ENCODE measurements at places on chromosomes 1 and 21.
A peak's percentile ranks its signal among the peaks of the same experiment; 100 is the strongest.

DNA sequence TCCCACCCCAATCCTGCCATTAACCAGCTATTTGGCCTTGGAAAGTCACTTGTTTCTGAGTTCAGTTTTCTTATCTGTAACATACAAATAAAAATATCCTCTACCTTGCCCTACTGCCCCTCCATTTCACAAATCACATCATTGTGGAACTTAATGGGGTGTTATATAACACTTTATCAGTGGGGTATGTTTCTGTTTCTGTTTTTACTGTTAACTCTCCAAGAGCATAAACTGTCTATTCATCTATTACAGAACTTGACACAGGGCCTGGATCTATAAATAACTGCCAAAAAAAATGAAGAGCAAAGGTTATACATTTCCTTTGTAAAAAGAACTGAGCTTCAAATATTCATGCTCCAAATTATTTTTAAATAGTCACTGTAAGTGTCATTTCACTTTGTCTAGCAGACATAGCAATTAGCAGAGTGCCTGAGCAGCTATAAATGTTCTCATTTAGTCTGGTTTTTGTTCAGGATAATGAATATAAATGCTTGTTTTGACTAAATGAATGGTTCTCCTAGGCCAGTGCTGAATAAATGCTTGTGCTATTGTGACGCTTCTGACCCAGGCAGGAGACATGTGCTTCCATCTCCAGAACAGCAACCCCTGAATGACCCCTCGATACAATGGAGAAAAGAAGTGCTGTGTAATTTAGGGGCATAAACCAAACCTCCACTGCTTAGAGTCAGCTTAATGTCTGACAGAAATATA is 7.4 kb downstream of the PIGM start:
- DNase-seq, result no peak

DNA sequence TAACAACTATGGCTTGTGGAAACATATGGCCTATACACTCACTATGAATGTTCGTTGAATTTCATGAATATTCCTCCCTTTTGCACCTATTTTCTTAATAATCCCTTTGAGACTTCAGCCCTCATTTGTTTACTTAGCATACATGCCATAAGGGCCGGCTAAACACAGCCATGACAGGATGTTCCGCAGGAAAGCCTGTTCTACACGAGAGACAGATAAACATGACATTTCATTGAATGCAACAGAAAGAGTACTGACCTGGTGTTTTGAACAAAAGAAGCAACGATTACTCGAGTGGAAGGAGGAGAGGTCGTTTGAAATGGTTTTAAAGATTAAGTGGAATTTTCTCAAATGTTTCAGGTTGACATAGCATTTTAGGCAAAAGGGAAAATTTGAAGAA is 459.5 kb upstream of the CXADR start:
- DNase-seq, result no peak

DNA sequence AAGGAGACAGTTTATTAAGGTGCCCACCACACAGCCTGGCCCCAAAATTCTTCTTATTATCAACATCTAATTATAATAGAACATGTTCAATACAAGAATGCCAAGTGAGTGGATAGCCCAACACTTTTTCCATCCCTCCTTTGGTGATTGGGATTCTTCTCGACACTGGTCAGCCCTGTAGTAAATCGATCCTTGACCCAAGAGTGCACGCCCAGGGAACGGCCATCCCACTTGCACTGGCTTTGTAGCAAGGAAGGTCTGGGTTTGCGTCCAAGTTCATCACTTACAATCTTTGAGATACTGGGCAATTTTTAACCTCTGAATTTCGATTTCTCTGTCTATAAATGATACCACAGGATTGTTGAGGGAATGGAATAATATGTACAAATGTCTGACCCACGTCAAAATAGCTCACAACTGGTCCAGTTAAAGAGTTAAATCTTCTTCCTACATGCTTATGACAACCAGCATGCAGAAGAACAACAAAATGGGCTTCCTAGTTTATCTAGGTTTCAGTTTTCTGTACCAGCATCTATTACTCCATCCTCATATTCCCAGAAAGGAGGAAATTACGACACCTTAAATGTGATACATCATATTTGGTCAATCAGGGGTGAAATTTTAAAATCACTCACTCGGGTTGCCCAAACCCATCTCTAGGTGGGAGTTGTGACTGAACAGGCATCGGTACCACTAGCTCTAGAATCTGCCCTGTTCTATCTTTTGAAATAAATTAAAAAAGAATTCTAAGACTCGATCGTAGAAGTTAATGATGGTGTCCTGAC is 161.8 kb downstream of the CLIC6 start:
- no peak for DNase-seq

DNA sequence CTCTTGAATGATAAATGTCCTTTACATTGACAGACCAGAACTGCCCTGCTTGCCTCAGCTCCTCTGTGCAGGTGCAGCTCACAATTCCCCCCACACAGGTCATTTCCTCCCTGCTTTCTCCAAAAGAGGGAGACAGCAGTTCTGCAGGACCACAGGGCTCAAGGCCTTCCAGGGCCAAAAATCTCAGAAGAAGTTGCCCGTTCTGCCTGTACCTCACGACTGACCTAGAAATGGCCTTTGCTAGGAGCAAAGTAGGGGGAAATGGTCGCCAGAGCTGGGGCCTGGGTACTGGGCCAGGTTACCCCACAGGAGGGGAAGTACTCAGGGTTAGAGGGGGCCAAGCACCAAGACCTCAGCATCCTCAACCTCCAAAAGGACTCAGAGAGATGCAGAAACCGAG is 11.1 kb downstream of the RNU1-2 start:
- no peak for DNase-seq

DNA sequence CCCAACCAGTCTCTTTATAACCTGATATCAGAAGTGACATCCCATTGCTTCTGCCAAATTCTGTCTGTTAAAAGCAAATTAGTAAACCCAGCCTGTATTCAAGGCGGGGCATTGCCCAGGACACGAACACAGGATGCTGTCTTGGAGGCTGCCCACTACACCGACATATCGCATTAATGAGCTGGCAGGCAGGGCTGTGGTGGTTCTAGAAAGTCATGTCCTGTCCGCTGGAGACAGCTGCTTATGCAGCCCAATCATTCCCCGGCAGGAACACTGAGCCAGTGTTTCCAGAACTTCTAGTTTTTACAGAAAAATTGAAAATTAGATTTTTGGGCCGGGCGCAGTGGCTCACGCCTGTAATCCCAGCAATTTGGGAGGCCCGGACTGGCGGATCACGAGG is 19.3 kb downstream of the C1orf167 start:
- no peak for DNase-seq

DNA sequence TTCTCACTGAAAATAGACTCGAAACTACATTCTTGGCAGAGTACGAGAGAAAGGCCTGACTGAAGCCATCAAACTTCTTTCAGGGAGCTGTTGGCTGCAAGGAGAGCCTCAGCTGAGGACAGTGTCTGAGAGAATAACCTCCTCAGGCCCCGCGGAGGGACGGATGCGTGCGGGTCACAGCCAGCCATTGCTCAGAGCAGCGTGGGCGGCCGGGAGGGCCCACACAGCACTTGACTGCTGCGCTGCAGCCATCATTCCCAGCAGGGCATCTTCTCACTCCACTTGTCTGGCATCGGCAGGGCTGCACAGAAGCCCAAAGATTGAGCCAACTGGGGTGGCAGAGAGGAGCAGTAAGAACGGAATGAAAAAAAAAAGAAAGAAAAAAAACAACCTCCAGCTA is 113.5 kb downstream of the XCL2 start:
- DNase-seq, result no peak

DNA sequence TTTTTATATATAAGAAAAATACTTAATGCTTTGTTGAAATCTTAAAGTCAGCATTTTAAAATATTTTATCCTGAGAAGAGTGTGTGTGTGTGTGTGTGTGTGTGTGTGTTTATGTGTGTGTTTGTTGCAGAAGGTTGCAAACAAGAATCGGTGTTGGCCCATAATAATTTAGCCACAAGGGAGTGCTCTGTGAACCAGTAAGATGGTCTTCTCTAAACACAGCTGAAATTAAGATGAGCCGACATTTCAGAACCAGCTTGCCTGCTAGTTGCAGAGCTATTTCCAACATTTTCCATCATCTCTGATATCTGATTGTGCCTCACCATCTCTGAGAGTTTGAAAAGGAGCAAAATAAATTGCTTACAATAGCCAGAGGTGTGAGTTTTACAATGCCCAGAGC is 158.8 kb upstream of the SGIP1 start:
- no peak for DNase-seq

DNA sequence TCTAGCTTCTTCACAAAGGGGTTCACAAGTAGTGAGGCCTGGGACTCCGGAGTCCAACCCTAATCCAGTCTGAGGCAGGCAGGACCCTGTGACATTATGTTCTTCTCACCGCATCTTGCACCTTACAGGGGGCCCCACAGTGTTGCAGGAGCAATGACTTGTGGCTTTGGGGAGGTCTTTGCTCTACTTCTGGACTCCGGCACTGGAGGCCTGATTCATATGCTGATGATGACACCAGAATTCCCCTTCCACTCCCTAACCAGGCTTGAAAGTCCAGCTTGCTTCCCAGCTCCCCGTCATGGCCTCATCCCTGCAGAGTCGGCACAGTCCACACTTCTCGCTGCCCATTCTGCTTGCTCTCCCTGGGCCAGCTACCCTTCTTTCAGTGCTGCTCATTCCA is 96.3 kb upstream of the SLC44A3 start:
- DNase-seq, result no peak

- no peak for DNase-seq
Observed at GRCh38 chr1:209790286-209791193, 6.2 kb upstream of the C1orf74 start.

DNA sequence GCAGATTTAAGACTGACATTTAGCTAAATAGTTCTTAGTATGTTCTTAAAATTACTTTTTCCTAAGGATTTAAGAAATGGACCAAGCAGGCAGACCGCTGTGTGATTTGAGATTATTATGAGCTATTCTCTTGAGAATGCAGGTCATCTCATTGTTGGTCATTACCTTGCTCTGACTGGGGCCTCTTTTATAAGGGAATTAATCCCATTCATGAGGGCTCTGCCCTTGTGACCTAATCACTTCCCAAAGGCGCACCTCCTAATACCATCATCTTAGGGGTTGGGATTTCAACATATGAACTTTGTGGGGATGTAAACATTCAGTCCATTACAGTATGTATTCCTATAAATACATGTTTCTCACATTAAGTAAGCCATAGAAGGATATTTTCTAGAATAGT is 24.2 kb downstream of the OSBPL9 start:
- no peak for DNase-seq

DNA sequence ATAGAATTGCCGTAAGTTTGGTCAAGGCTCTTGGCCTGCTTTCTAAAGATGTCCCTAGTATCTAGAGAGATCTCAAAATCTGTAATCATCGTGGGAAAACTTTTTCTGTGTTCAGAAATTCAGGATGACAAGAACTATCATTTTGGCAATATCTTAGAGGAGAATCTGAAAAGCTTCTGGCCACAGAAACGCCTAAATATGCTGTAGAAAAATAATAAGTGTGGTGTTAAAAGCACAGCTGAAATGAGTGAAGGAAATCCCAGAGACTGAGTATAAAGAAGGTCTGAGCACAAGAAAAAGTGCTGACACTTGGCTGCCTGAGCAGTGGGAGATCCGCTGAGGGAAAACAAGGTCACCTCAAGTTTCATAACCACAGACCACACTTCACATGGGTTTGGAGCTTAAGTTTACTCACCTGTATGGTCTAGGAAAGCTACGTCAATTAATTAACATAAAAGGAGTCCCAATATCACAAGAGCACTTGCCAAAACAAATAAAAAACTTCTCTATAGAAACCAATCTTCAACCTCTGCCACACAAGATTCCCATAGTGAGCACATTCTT is 235.2 kb upstream of the IRF2BP2 start:
- peak; percentile 30 for DNase-seq

- no peak for DNase-seq
Observed at GRCh38 chr1:61482170-61482734, 242.7 kb downstream of the TM2D1 start.

- DNase-seq, result no peak
Observed at GRCh38 chr1:119541389-119541788, 34.4 kb downstream of the HSD3B1 start.

GRCh38 chr1:161772397-161772796 is 6.3 kb downstream of the ATF6 start:
- DNase-seq, result no peak

DNA sequence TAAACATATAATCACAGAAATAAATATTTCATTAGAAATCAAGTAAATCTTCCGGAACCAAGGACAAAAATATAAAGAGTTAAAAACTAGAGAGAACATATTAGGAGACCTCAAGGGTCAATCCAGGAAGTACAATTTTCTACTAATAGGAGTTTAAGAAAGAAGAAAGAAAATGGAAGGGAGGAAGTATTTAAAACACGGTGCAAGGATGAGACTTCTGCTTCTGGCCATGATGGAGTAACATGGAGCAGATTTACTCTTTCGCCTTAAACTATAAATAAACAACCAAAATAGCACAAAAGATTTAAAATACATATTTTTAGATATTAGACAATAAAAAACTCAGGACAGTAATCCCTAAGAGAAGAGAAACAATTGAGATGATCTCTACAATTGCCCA is 12.6 kb upstream of the IFNAR1 start:
- no peak for DNase-seq

DNA sequence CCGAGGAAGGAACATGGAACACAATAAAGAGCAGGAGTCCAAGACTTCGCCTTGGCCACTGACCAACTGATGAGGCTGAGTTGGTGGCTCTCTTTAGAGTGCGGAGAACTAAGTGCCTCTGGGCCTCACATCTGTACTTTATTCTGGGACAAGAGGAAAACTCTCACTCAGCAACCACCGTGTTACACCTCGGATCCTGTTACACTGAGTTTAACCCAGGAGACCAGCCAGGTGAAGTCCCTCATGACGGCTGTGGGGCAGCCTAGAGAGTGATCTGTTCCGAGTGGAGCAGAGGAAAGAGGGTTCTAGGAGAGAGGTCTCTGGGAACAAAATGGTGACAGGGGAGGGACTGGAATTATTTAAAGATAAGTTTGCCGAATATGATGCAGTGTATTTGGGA is 33.5 kb upstream of the AGL start:
- no peak for DNase-seq

GRCh38 chr1:4396551-4396950 is 257.9 kb upstream of the AJAP1 start:
- DNase-seq, result no peak

- no peak for DNase-seq
Observed at GRCh38 chr1:35350872-35351271, 82.4 kb downstream of the ZMYM4 start.

- no peak for DNase-seq
Observed at GRCh38 chr1:204046346-204046745, 26.6 kb upstream of the SOX13 start.
